ENCODE measurements at places on chromosomes 5 and 9. TPM values are rescaled to one million over a fixed set of nuclear protein-coding genes. Genes with fewer than 3 reads are reported as not detected.

The ADRB2 gene
- polyA plus RNA-seq: 0.27 TPM

The UGT3A2 gene
- polyA plus RNA-seq: 20.1 TPM

The LCN10 gene
- 1.8 TPM for polyA plus RNA-seq

The GPR151 gene
- not detected for polyA plus RNA-seq

DNA sequence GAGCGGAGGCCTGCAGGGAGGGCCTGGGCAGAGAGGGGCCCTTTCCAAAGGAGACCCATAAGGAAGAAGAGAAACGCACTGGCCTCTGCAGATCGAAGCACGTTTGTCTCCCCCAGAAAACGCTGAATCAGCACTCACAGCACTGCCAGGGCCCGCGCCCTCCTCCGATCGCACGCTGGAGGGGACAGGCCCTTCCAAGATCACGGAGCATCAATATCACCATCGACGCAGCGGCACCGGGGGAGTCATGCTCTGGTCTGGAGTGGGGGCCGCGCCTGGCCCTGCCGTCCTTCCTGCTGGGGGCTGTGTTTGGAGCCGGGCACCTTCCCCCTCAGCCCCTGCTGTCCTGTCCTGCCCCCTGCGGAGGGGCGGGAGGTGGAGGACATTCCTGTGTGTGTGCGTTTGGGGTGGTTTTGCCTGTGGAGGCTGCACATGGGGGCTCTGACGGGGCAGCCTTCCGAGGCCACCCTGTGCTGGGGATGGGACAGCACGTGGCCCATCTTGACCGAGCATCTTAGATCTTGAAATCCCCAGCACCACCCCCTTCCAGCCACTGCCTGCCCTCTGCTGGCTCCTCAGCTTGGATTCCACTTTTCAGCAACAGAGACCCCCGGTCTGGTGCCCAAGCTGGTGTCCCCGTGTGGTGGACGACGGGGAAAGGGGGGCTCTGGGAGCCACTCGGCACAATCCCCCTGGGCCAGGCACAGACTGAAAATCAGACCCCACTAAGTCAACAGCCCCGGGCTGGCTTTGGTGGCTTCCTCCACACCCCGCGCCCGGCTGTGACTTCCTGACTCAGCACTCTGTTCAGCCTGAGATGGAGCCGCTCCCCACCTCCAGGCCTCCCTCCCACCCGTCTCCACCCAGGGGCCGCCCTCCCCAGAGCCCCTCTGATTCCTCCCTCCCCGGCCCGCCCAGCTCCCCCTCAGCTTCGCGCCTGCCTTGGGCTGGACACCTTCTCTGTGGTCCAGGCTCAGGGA, 8.3 kb downstream of the TMEM250 start:
- DNase-seq: no peak

DNA sequence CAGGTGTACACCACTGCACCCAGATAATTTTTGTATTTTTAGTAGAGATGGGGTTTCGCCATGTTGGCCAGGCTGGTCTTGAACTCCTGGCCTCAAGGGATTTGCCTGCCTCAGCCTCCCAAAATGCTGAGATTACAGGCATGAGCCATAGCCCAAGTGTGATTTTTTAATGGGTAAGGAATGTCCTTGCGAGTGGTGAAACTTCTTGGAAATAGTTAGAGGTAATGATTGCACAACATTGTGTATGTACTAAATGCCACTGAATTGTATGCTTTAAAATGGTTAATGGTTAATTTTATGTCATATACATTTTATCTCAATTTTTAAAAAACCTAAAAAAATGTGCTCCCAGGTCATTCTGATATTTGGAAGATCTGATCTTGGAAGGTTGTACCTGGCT, 59.9 kb upstream of the IL6ST start:
- DNase-seq: no peak

- DNase-seq: no peak
Observed at GRCh38 chr9:121732886-121733285, 81.5 kb downstream of the DAB2IP start.

- no peak for DNase-seq
Observed at GRCh38 chr5:162512935-162513565, 445.5 kb downstream of the GABRG2 start.

- no peak for DNase-seq
Observed at GRCh38 chr9:101912698-101913097, 174.3 kb upstream of the GRIN3A start.

- no peak for DNase-seq
Observed at GRCh38 chr5:168316139-168316578, 24.7 kb downstream of the WWC1 start.

DNA sequence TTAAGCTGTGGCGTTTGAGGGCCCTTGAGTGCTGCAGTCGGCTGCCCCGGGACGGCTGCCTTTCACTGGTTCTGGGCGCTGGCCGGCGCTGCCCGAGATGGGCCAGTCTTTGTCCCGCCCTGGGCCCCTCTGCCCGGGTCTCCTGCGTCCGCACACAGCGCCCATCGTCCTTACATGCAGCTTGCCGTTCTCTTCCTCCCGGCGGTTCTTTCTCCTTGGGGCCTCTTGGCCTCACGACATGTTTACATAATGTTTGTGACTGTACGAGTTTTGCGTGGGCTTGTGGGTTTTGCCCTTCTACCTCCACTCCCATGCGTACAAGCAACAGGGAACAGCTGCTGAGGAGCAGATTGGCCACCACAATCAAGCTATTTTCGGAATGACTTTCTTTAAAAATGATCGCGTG, 618 bp downstream of the TNPO1 start:
- peak; percentile 63 for DNase-seq

DNA sequence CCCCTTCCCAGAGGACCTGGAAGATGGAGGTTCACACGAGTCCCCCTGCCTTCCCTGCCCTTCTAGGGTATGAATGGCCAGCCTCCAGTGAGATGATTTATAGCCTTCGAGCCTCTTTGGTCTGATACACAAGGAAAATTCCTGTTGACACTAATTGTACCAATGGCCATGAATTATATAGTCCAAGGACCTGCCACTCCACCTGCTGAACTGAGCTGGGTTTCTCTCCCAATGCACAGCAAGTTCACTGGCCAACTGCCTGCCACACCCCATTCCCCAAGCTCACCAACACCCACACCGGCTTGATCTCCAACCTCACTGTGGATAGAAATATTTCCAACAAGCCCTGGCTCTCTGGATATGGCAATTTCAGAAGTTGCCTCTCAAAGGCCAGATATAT, 9.3 kb upstream of the ADRA1B start:
- no peak for DNase-seq

GRCh38 chr5:98585661-98586310, 187.7 kb upstream of the RGMB start:
- DNase-seq: no peak

DNA sequence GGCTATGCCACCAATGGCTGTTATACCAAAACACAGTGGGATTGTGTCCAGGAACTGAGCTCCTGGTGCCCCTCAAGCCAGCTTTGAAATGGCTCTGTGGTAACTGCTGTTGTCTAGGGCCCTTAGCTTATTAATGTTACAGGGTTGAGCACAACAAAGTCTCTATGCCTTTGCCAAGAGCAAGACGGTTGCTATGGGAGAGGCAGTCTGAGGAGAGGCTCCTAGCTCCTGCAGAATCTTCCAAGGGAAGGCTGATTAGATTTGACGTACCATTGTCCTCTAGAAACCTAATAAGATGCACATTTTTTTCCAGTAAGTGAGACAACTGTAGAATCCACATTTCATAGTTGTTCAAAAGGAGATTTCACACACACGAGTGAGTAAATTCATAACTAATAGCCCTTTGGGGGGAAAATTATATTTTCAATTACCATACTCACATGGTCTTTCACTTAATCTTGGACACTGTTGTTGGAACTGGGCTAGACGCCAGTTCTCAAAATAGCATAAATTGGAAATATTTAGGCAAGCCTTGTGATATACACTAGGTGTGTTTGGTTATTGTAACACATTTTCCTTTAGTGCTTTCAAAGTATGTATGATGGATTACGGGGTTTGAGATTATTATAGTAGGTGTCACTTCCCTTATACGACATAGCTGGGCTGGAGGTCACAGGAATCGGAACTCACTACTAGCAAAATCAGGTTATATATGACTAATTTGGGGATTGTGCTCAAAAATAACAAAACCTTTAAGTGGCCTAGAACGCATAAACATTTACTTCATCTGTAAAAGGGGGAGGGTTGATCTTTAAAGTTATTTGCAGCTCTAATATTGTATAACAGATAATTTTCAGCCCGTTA, 186.3 kb upstream of the EGFLAM start:
- peak; percentile 6 for DNase-seq

DNA sequence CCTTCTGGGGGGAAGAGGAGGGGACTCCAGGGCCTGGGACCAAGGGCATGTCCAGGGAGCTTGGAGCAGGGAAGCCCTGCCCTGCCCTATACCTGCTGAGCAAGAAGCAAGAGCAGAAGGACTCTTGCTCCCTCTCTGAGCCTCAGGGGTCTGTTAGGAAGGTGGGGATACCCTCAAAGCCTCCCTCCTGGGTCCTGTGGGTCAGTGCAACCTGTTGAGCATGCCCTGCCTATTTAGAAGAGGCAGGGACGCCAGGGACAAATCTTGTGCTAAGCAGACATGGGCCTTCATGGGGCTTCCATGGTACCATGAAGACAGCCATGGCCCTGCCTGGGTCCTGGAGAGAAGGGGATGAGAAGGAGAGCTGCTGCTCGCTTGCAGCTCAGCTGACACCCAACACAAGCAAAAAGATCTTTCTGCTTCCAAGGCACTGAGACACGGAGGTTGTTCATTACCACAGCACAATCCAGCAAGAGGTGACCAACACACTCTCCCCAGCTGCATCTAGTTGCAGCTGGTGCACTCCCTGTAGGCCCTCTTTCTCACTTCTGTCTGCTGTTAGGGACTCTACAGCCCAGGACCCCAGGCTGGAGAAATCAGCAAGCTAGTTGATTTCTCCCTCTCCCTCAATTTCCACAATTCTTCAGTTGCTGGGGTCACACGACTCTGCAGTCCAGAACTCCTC, 39.3 kb downstream of the C9orf50 start:
- no peak for DNase-seq

GRCh38 chr5:165393839-165394238, 1888.4 kb downstream of the MAT2B start:
- DNase-seq: no peak

DNA sequence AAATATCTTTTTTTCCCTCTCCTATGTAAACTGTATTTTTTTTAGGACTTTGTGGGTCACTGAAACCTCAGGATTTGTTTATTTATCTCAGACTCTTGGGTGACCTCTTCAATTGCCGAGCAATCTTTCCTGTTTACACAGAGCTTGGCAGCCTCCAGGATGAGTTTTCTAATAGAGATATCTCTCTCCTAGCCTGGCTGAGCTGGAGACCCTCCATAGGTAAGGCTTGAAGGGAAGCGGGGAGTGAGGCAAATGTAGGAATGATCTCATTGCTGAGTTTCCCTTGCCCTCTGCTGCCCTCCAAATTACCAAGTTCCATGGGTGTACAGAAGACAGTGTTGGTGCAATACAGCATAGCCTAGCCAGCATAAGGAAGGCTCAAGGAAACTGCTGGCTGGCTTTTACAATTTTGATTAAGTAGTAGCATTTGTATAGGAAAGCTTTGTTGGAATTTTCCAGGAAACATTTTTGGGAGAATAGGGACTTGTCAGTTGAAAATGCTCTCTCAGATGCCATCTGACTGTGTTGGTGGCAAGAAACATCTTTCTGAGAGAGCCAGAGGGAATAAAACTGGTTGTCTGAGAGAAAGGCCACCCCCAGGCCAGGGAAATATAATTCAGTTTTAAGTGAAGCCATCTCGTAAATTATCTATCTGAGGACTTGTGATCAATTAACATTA, 116.0 kb downstream of the NMUR2 start:
- no peak for DNase-seq

- no peak for DNase-seq
Observed at GRCh38 chr5:93874080-93874479, 132.7 kb upstream of the POU5F2 start.

Measured in left kidney (tissue), 8 donors.